Vagina (tissue), 2 donors: ENCODE measurements at places on chromosomes 1 and 21. TPM values are rescaled to one million over a fixed set of nuclear protein-coding genes. Genes with fewer than 3 reads are reported as not detected.

The HEYL gene
- 8.8 TPM for total RNA-seq

GRCh38 chr1:114369930-114370329, 141.1 kb downstream of the TRIM33 start:
- no peak overlapping the region for H3K4me3 ChIP-seq
- no peak for DNase-seq
- no peaks in the 10 kb centered on the region for H3K4me1 ChIP-seq
- H3K27ac ChIP-seq, result peak overlapping the region; percentile 66

GRCh38 chr1:27299385-27300271, 22.3 kb upstream of the TMEM222 start:
- peak overlapping the region; percentile 90 for H3K27ac ChIP-seq
- H3K36me3 ChIP-seq, result peaks cover 45% of the 10 kb centered on the region
- DNase-seq, result peak; percentile 98
- no peaks in the 10 kb centered on the region for H3K27me3 ChIP-seq

The C1orf52 gene
- total RNA-seq, result 13.0 TPM

The DMRTB1 gene
- not detected for total RNA-seq

- peaks cover 10% of the 10 kb centered on the region for H3K4me1 ChIP-seq
- no peaks in the 10 kb centered on the region for H3K27me3 ChIP-seq
- H3K36me3 ChIP-seq, result no peaks in the 10 kb centered on the region
- H3K4me3 ChIP-seq, result no peak overlapping the region
These were observed 2.4 kb upstream of the TARS2 start for GRCh38 chr1:150484861-150485260.

- H3K27ac ChIP-seq, result no peak overlapping the region
- no peaks in the 10 kb centered on the region for H3K4me1 ChIP-seq
- no peaks in the 10 kb centered on the region for H3K27me3 ChIP-seq
- H3K4me3 ChIP-seq, result no peak overlapping the region
- DNase-seq, result no peak
- no peaks in the 10 kb centered on the region for H3K36me3 ChIP-seq
These were observed 20.8 kb downstream of the DMBX1 start for GRCh38 chr1:46510341-46510997.

DNA sequence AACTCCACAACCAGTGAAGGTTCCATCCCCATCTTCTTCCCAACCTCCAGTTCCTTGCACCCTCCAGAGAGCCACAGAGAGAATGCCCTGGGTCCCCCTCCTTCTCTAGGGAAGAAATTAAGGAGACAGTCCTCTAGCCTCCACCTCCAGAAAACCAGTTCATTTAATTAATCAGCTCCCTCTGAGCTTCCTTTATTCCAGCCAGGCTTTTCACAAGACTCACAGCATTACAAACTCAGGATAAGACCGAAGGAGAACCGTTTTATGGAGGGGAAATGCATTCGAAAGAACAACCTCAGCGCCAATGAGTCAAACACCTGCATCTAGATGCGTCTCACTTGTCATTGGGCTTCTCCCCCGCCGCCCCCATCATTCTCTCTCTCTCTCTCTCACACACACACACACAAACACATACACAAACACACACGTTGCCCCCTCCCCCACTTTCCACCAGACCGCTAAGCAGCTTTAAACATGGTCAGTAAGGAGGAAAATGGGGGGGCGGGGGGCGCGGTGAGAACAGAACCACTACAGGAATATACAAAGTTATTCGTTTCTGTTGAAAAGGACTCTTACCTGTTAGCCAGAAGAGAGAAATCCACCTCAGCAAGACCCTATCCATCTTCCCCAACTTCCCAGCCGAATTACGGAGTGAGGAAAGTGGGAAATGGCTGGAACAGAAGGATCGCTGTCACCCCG, 544 bp downstream of the ILDR2 start:
- H3K27ac ChIP-seq, result no peak overlapping the region
- DNase-seq, result no peak
- H3K4me1 ChIP-seq, result peaks cover 6% of the 10 kb centered on the region

The OPRD1 gene
- total RNA-seq, result 2.2 TPM

GRCh38 chr1:94739521-94740061, 80.6 kb upstream of the SLC44A3 start:
- no peak overlapping the region for H3K27ac ChIP-seq
- peaks cover 32% of the 10 kb centered on the region for H3K4me1 ChIP-seq
- H3K4me3 ChIP-seq, result no peak overlapping the region
- H3K36me3 ChIP-seq, result no peaks in the 10 kb centered on the region
- no peak for DNase-seq
- no peaks in the 10 kb centered on the region for H3K27me3 ChIP-seq

The SASS6 gene
- total RNA-seq, result 3.4 TPM

DNA sequence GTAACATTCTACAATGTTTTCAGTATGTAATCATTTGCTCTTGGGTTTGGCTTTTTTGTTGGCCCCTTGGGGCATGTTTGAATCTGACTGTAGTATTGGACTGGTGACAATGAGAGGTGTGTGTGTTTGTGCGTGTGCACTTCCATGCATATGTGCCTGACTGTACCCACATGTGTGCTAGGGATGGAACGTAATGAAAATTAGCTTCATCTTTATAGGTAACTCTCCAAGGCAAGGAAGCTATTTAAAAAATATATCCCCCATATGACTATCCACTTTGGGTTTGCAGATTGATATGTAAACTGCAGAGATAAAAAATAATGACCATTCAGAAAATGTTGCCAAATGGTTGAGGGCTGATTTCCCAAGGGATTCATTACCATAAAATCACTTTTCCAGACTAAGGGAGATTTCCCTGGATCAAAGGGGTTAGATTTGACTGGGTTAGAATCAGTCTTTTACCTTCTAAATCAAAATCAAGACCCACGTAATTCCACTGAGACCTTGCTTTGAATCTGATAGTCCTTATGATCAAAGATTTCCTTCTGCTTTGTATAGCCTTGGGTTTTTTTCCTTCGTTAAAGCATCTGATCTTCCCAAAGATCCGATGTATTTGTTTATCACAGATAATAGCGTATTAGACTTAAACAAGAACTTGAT, 189.7 kb downstream of the CENPF start:
- no peak overlapping the region for H3K4me3 ChIP-seq
- no peaks in the 10 kb centered on the region for H3K36me3 ChIP-seq
- no peak overlapping the region for H3K27ac ChIP-seq
- H3K4me1 ChIP-seq, result no peaks in the 10 kb centered on the region

GRCh38 chr1:173014160-173014559, 36.6 kb downstream of the TNFSF18 start:
- no peak overlapping the region for H3K27ac ChIP-seq
- no peak overlapping the region for H3K4me3 ChIP-seq
- no peaks in the 10 kb centered on the region for H3K4me1 ChIP-seq
- no peak for DNase-seq

DNA sequence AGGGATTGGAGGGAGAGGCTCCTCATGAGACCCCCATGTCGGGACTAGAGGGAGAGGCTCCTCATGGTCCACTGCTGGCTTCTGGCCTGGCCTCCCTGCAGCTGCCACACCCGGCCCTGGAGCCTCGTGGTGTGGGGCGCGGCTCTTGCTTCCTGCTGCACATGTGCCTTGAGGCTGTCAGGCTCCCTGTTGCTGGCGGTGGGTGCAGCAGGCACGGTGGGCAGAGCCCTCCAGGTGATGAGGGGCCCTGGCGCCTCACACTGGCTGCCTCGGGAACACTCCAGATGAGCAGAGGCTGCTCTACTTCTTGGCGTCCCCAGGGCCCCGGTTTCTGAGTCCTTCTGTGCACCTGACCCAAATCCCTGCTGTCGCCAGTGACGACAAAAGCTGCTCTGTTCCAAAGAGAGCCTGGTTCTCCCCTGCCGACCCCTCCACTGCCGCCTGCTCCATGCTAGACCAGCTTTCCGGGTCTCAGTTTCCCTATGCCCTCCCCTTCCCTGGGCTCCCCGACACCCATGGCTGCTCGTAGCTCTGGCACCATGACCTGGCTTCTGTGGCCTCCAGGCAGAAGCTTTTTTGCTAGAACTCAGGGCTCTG, 9.7 kb upstream of the ATAD3B start:
- no peaks in the 10 kb centered on the region for H3K27me3 ChIP-seq
- H3K4me3 ChIP-seq, result peak overlapping the region; percentile 6
- H3K27ac ChIP-seq, result no peak overlapping the region
- no peaks in the 10 kb centered on the region for H3K4me1 ChIP-seq
- DNase-seq, result no peak

- peak overlapping the region; percentile 76 for H3K4me3 ChIP-seq
- peak overlapping the region; percentile 86 for H3K27ac ChIP-seq
- no peaks in the 10 kb centered on the region for H3K36me3 ChIP-seq
- H3K4me1 ChIP-seq, result peaks cover 12% of the 10 kb centered on the region
These were observed 2.8 kb downstream of the TGFB2 start for GRCh38 chr1:218347723-218348627.

The HSPB7 gene
- total RNA-seq, result 19.4 TPM

GRCh38 chr21:46314441-46315020, 9.1 kb downstream of the C21orf58 start:
- H3K27ac ChIP-seq, result no peak overlapping the region
- H3K36me3 ChIP-seq, result no peaks in the 10 kb centered on the region
- no peak for DNase-seq
- no peaks in the 10 kb centered on the region for H3K4me1 ChIP-seq
- H3K27me3 ChIP-seq, result no peaks in the 10 kb centered on the region

DNA sequence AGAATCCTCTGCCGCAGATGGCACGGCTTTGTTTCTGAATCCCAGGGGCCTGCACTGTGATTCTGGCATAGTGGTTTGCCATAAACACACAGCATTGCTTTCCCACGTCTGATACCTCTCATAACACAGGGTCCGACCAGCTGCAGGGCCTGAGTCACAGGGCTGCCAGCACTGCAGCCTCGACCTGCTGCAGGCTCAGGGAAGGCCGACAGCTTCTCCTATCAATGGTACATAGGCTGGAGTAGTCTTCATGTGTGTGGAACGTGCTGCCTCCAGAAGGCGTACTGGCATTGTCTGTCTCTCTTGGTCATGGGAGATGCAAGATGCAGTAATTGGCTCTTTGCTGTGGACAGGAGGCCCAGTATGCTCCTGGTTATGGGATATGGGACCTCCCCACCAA, 53.5 kb upstream of the PDE9A start:
- no peaks in the 10 kb centered on the region for H3K36me3 ChIP-seq
- no peaks in the 10 kb centered on the region for H3K4me1 ChIP-seq
- H3K4me3 ChIP-seq, result no peak overlapping the region

DNA sequence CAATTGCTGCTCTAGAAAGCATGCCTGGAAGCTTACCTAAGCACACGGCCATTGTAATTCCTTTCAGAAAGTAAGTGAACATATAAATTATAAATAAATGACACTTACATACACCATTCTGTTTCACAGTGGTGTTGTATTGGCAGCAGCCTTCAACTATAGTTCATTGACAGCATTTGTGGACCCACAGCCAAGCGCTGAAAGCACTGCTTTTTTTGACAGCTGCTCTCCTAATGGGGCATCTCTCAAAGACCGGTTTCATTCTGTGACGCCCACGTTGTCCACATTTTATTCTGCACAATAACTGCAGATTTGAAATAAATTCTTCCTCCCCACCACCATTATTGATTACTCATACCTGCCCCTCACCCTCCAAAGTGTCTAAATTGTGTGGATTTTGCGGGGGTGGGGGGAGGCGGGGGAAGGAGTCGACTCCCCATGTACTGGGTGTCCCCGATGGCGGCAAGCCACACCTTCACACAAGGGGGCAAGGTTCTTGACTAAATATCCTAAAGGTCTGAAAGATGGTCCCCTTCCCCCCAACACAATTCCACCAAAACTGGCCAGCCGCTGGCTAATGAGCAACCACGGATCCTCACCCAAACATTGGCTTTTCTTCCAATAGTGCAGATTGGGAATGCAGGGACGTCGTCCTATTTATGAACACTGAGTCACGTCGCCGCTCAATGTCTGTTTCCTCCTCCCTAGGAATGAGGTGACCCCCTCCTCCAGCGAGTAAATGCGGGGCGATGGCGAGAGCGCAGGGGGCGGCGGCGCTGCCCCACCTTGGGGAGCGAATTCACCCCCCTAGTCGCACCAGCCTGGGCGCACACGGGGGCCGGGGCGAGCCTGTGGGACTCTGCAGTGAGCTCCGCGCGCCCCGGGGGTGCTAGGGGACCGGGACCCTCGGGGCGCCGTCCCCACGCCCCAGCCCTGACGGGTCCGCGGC, 960 bp downstream of the RCAN1 start:
- peak overlapping the region; percentile 80 for H3K4me3 ChIP-seq
- no peak for DNase-seq
- H3K36me3 ChIP-seq, result no peaks in the 10 kb centered on the region
- peaks cover 20% of the 10 kb centered on the region for H3K4me1 ChIP-seq

- H3K4me3 ChIP-seq, result peak overlapping the region; percentile 46
- H3K27me3 ChIP-seq, result no peaks in the 10 kb centered on the region
- H3K4me1 ChIP-seq, result peaks cover 14% of the 10 kb centered on the region
- peak overlapping the region; percentile 45 for H3K27ac ChIP-seq
These were observed 8.2 kb upstream of the TTLL10 start for GRCh38 chr1:1165485-1165884.

The RGL1 gene
- total RNA-seq, result 23.1 TPM

The CFAP107 gene
- total RNA-seq, result not detected

DNA sequence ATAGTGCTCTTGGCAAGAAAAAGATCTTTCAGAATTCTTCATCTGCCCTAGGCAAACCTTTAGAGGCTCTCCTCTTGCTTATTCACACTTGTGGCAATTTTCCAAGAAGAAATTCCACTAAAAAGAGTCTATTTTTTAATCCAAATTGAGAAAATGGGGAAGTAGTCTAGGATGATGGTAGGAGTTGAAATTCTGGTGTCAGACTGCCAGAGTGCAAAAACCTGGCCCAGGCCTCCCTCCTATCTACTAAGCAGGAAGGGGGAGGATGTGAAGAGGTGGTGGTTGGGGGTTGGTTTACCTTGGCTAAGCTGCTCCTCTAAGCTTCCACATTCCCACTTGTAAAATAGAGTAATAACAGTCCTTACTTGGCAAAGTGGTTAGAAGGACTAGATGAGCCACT, 120.6 kb upstream of the KCNJ15 start:
- peaks cover 6% of the 10 kb centered on the region for H3K4me1 ChIP-seq
- H3K4me3 ChIP-seq, result no peak overlapping the region
- no peaks in the 10 kb centered on the region for H3K27me3 ChIP-seq

DNA sequence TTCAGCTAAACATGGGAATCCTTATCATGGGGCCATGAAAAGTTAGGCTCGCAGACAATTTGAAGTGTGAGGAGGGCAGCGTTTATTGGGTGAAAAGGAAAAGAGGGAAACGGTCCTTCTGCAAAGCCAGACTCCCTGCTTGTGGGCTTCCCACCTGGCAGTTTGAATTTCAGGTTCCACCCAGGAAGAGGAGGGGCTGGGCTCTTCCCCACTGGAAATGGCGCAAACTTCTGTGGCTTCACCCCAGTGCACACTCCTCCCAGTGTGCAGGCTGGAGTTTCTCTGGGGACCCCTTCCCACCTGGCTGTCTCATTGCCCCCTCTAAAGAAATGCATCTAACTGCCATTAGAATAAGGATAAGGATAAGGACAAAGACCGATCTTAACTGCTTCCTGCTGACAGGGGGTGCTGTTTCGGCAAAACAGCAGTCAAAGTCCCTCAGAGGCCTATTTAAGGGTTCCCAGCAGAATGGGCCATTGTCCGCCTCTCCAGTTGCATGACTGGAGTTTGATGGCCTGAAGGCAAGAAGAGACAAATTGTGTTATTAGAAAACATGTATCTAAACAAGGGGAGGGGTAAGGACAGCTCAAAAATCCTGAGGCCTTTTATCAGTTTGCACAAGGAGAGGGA, 20.4 kb downstream of the AIM2 start:
- no peaks in the 10 kb centered on the region for H3K27me3 ChIP-seq
- H3K36me3 ChIP-seq, result no peaks in the 10 kb centered on the region
- peaks cover 27% of the 10 kb centered on the region for H3K4me1 ChIP-seq
- H3K27ac ChIP-seq, result no peak overlapping the region
- DNase-seq, result no peak
